ENCODE measurements at places on chromosomes 1 and 21.
A peak's percentile ranks its signal among the peaks of the same experiment; 100 is the strongest.

DNA sequence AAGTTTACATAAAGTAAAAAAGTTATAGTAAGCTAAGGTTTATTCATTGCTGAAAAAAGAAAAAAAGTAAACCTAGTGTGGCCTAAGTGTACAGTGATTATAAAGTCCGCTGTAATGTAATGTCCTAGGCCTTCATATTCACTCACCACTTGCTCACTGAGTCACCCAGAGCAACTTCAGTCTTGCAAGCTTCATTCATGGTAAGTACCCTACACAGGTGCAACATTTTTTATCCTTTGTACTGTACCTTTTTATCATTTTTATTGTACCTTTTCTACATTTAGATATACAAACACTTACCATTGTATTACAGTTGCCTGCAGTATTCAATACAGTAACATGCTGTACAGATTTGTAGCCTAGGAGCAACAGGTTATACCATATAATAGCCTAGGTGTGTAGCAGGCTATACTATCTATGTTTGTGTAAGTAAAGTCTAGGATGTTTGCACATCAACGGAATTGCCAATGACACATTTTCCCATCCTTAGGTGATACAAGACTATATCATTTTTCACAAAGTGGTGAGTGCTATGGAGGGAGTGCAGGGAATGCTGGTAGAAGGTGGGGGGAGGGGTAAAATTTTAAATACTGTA lies 58.0 kb upstream of the DMRTA2 start:
- no peak for DNase-seq

DNA sequence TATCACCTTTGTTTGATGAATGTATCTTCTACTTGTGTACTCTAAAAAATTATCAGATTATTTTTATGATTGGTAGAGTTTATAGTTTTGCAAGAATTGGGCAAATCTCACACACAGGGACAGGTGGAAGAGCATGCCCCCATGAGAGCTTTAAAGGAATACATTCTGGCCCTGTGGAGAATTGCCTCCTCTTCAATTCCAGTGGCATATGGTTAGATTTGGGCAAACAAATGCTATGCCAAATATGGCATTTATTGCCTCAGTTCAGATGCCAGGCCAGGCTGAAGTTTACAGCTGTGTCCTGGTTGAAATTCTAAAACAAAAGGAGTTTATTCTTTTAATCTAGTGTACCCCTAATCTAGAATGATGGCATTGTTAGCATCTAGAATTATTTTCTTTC lies 162.4 kb upstream of the CACYBP start:
- DNase-seq, result no peak

- DNase-seq, result peak; percentile 61
These were observed 28.3 kb downstream of the DEGS1 start for GRCh38 chr1:224211206-224211962.

- DNase-seq, result no peak
These were observed 134.0 kb downstream of the HIVEP3 start for GRCh38 chr1:41784531-41785274.

GRCh38 chr1:43799656-43800635 lies 92.6 kb downstream of the ST3GAL3 start:
- peak; percentile 43 for DNase-seq

DNA sequence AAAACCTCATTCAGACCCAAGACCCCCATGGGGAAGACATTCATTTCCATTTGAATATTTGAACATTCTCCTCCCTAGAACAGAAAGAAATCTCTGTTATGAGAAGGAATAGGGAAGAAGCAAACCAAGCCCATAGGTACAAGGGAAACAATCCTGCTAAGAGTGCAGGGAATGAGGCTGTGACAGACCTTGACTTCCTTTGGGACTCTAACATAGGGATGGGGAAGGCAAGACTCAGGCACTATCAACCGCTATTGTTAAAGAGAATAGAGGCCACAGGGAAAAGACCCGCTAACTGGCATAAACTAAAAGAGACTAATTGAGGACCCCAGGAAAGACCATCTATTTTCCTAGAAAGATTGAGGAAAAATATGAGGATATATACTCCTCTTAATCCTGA lies 117.8 kb upstream of the BRINP3 start:
- no peak for DNase-seq

DNA sequence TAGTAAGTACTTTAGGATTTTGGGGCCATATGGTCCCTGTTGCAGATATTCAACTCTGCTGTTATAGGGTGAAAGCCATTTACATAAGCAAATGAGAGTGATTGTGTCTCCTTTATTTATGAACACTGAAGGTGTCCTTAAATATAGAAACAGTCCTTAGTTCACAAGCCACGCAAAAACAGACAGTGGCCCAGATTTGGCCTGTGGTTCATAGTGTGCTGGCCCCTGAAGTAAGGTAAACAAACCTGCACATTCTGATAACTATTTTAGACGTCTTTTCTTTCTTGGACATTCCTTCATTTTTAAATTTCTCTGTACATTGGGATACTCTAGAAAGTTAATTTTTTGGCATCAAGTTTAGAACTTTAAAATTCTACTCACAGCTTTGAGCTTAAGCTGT lies 23.5 kb downstream of the RAP1A start:
- DNase-seq, result no peak

DNA sequence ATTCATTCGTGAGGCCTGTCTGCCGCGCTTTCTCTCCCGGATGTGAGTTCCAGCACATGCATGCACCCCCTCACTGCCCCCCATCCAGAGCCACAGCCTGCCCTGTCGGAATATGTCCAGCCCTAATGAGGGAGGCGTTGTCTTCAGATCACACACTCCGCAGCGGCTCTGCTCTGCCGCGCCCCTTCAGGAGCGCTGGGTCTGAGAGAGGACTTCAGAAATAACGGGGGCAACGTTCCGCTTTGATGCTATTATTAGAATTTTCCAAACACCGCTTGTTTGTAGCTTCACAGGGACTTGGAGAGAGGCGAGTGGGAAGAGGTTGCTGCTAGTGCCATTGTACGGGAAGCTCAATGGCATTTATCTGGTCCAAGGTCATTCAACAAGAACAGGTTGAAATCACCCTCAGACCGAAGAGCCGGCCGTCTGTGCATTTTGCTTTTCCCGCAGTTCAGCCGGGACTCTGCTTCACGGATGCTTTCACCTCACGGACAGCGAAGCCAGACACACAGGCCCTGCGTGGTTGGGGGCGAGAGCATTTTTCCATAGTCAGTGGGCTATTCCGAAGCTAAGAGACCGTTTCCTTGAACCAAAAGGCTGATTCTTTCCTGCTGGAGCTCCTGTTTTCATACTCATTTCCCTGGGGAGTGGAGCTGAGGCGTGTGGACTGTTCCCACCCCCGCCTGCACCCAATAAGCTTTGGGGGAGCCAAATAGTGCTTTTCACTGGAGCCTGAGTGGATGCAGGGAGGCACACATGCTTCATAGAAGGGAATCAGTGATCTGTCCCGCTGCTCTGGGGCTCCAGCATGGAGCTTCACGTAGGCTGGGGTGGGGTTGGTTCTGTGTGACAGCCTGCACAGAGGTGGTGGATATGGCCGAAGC lies 69.7 kb downstream of the GALNT2 start:
- no peak for DNase-seq

DNA sequence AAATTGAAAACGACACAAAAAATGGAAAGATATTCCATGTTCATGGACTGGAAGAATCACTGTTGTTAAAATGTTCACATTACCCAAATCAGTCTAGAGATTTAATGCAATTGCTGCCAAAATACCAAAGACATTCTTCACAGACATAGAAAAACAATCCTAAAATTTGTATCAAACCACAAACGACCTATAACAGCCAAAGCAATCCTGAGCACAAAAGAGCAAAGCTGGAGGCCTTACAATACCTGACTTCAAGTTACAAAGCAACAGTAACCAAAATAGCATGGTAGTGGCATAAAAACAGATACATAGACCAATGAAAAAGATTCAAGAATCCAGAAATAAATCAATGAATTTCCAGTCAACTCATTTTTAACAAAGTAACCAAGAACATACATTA lies 1077.3 kb downstream of the KCNT2 start:
- peak; percentile 25 for DNase-seq

GRCh38 chr1:63861052-63861691 lies 87.4 kb downstream of the ROR1 start:
- no peak for DNase-seq

GRCh38 chr1:9443913-9444445 lies 95.3 kb upstream of the SLC25A33 start:
- DNase-seq, result peak; percentile 56

GRCh38 chr1:218397752-218398339 lies 52.7 kb downstream of the TGFB2 start:
- no peak for DNase-seq

DNA sequence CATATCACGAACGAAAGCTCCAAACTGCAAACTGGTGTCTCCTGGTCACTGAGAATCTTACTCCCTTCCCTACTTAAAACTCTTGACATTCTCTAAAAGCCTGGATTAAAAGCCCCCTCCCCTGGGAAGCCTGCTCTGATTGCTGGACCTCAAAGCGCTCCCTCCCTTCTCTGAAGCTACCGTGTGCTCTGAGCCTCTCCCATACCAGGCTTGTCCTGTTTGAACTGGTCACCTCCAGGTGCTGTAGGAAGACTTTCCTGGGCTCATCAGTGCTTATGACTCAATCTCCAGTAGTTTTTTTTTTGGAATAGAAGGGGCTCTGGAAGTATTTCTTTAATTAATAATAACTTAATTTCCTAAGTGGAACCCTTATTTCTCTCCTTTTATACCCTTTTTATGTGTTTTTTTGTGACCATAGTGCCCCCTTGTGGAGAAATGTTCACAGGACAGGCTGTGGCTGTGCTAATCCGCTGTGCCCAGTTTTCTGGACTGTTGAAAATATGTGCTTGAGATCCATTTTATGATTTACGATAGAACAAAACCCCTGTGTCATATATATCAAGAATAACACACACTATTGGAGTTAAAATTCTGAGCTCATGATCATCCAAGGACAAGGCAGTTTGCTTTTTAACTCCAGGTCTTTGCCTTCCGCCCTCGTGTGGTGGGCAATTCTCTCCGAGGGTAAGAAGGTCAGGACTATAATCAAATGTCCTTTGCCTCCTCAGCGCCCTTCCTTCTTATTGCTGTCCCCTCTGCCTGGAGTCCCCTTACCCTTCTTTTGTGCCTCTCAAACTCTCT lies 16.9 kb downstream of the MTARC1 start:
- no peak for DNase-seq

GRCh38 chr1:167371030-167371429 lies 147.3 kb downstream of the CD247 start:
- no peak for DNase-seq

- DNase-seq, result peak; percentile 47
These were observed at the start of gene CITED4 for GRCh38 chr1:40862008-40862863. Gene CITED4 (minus strand): TSS chr1:40862363. CDS start chr1:40862127, 236 bp downstream.

- DNase-seq, result no peak
These were observed 23.6 kb upstream of the PKP1 start for GRCh38 chr1:201259476-201260235.

DNA sequence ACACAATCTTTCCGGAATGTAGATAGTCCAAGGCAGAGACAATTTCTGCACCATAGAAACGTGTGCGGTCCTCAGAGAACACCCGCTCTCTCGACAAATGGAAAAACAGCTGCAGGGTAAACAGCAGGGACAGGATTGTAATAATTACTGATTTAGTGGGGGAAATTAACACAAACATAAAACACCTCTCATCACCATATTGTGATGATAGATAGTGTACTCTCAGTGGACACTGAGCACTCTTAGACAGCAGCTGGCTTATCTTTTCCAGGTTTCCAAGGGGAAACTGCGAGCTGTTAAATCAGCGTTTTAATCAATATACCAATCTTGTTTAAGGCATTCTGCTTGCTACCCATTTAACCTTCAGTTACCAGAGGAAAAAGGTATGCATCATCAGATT lies 277.1 kb downstream of the AKT3 start:
- no peak for DNase-seq

GRCh38 chr1:34796990-34797389 lies 4.2 kb downstream of the GJA4 start:
- DNase-seq, result no peak

DNA sequence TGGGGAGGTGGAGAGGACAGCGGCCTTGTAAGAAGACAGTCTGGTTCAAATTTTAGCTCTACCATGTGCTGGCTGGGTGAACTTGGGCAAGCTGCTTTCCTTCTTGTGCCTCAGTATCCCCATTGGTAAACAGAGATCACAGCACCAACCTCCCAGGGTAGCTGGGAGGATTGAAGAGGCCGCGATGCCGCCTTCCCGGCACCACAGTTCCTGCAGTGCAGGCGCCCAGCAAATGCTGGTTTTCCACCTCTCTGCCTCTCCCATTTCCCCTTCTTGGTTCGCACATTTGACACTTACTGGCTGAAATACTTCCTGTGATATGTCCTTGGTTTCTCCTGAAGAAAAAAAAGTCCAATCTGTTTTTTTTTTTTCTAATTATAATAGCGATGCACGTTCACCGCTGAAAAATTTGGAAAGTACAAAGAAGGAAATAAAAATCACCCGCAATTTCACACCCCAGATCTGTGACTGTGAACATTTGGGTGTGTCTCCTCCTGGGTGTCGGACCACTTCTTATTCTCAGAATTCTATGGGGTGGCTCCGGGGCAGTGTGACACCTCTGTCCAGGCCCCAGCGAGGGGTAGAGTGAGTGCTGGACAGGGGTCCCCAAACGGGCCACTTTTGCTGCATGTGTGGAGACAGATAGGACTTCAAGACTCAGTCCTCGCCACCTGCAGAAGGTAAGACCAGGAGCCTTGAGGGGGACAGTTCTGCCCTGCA lies 73.1 kb downstream of the RUNX3 start:
- no peak for DNase-seq

GRCh38 chr1:97500760-97501159 lies 420.1 kb downstream of the DPYD start:
- DNase-seq, result no peak

GRCh38 chr1:84583648-84584047 lies 9.4 kb upstream of the CTBS start:
- no peak for DNase-seq

GRCh38 chr1:147812799-147813198 lies 52.4 kb upstream of the GJA5 start:
- DNase-seq, result no peak

DNA sequence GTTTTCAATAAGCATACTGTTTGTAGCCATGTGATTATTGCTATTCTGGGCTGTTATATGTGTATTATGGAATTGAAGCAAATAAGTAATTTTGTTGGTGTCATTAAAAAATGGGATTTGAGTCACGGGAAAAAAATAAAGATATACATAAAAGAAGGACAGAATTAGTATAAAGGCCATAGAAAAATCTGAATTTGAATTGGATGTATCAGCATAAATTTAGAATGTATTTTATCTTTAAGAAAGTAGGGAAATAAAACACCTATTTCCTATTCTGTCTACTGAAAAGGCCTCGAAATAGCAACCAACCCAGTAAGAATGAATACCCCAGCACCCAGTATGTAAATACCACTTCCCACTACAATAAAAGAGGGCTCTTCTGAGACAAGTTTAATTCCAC lies 185.9 kb downstream of the SLC45A1 start:
- DNase-seq, result no peak

- peak; percentile 22 for DNase-seq
These were observed 41.2 kb upstream of the CR1L start for GRCh38 chr1:207603777-207604176.

- DNase-seq, result peak; percentile 81
These were observed 92.0 kb downstream of the CRB1 start for GRCh38 chr1:197360068-197360467.

DNA sequence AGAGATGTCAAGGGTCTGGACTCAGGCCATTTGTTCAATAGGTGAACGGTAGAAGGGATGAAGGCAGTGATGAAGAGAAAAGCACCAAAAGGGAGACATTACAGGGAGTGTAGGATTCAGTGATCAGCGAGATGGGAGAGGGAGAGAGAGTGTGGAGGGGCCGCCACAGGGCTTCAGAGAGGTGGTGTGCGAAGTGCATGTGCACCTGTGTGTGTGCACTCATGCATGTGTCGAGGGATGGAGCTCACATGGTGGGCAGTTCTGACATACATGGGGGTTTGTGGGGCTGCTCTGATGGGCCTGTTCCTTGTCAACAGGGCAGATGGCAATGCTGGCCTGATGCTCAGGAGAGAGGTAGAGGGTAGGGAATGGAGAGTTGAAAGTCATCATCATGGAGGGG lies 11.4 kb upstream of the KCNA2 start:
- DNase-seq, result no peak
